ENCODE measurements at places on chromosomes 1 and 21. TPM values are rescaled to one million over a fixed set of nuclear protein-coding genes. Genes with fewer than 3 reads are reported as not detected.

- DNase-seq = no peak
These were observed 8.9 kb downstream of the RALGPS2 start for GRCh38 chr1:178733972-178734371.

GRCh38 chr1:57101209-57101608 lies 135.4 kb upstream of the C8B start:
- no peak for DNase-seq

The RHD gene
- not detected for total RNA-seq

The SMCP gene
- not detected for total RNA-seq

- DNase-seq = no peak
These were observed 97.4 kb downstream of the MRPL39 start for GRCh38 chr21:25509862-25510261.

- no peak for DNase-seq
These were observed 24.6 kb upstream of the PRDM15 start for GRCh38 chr21:41903559-41904351.

- DNase-seq = no peak
These were observed 141.2 kb downstream of the FGGY start for GRCh38 chr1:59438058-59438560.

GRCh38 chr1:4594286-4594991 lies 60.0 kb upstream of the AJAP1 start:
- no peak for DNase-seq

- DNase-seq = no peak
These were observed 29.2 kb upstream of the PDE9A start for GRCh38 chr21:42624095-42624790.

The PPIE gene
- total RNA-seq = 67.6 TPM

The NID1 gene
- total RNA-seq = 0.39 TPM

The PEX11B gene
- 22.1 TPM for total RNA-seq

The PKLR gene
- total RNA-seq = not detected

The SPAG17 gene
- not detected for total RNA-seq

The DCDC2B gene
- not detected for total RNA-seq

- DNase-seq = no peak
These were observed 65.7 kb upstream of the CACHD1 start for GRCh38 chr1:64404202-64404601.

The GLIS1 gene
- not detected for total RNA-seq

GRCh38 chr1:224381880-224382548 lies 25.3 kb downstream of the CNIH4 start:
- no peak for DNase-seq

DNA sequence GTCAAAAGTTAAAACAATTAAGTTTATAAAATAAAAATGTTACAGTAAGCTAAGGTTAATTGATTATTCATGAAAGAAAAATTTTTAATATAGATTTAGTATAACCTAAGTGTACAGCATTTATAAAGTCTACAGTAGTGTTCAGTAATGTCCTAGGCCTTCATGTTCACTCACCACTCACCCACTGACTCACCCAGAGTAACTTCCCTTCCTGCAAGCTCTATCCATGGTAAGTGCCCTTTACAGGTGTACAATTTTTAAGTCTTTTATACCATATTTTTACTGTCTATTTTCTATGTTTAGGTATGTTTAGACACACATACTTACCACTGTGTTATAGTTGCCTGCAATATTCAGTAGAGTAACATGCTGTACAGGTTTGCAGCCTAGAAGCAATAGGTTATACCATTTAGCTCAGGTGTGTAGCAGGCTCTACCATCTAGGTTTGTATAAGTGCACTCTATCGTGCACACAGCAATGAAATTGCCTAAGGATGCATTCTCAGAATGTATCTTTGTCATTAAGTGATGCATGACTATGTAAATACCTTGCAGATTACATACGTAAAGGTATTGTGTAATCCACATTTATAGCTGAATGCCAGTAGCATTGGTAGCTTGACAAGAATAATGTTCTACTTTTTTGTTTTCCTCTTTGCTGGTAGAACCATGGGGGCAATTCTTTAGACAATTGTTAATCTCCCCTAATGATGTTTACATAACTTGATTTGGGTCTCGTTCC lies 35.7 kb upstream of the GPR88 start:
- DNase-seq = no peak

The APCS gene
- total RNA-seq = not detected

DNA sequence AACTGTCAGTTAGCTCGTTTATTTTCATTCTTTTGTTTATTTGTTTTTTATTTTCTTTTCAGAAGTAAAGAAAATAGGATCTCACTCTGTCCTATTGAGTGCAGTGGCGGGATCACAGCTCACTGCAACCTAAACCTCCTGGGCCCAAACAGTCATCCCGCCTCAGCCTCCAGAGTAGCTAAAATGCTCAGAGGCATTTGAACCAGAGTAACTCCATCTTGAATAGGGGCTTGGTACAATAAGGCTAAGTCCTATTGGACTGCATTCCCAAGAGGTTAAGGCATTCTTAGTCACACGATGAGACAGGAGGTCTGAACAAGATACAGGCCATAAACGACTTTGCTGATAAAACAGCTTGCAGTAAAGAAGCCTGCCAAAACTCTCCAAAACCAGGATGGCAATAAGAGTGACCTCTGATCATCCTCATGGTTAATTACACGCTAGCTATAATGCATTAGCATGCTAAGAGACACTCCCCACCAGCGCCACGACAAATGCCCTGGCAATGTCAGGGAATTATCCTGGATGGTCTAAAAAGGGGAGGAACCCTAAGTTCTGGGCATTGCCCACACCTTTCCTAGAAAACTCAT lies 13.1 kb upstream of the COP1 start:
- no peak for DNase-seq

DNA sequence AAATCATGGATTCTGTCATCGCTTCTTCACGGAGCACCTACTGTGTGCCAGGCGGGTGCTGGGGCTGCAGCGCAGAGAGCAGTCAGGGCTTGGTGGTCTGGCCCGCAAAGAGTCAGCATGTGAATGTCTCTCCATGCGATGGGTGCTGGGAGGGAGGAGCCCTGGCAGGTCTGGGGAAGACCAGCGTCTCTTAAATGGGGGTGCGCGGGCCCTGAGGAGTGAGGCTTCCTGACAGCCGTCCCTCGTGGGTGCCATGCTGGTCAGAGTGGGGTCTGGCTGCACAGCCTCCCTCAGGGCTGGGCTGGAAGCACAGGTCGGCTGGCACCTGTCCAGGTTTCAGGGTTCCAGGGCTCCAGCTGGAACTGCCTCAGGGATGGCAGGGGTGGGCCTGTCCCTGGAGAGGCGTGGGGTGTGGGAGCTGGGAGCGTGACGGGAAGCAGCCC lies 18.5 kb downstream of the TP73 start:
- no peak for DNase-seq

DNA sequence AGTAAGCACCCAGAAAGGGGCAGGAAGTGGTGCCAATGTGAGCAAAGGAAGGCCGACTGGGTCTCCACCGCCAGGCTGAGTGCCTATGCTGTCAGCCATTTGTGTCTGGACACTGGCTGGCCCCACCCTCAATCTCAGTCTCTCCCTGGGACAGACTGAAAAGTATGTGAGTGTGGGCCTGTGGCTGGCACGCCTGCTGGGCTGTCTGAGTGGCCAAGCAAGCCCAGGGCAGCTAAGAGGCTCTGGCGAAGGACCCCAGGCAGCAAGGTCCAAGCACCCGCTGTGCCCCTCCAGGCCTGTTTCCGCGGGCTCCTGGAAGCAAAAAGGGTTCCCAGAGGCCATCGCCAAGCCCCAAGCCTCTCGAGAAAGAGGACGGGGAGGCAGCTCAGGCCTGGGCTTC lies 93.3 kb upstream of the VAMP3 start:
- no peak for DNase-seq

DNA sequence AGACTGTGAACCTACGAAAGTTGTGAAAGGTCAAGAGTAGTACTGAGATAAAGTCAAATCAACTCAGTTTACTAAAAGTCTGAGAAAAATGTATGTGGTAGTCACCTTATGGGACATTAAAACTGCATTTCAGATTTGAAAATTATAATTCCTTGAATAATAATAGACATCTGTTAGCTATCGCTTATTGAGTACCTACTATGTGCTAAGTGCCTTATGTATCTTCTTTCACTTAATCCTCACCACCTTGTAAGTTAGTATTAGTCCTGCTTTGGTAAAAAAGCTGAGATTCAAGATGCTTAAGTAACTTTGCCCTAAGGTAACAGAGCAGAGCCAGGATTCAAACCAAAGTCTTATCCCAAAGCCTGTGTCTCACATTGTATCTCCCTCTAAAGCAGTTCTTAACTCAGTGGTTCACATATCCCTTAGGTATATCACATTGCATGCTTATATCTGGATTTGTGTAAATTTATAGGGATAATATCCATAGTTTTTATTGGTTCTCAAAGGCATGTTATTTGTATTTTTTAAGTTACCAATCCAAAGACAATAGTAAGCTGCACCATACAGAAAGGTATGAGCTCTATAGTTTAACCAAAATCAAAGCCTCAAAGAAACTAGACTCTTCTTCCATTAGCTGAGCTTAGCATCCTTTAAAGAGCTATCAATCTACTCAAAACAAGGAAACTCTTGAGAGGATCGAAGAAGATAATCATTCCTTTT lies 865 bp downstream of the PIGC start:
- no peak for DNase-seq

DNA sequence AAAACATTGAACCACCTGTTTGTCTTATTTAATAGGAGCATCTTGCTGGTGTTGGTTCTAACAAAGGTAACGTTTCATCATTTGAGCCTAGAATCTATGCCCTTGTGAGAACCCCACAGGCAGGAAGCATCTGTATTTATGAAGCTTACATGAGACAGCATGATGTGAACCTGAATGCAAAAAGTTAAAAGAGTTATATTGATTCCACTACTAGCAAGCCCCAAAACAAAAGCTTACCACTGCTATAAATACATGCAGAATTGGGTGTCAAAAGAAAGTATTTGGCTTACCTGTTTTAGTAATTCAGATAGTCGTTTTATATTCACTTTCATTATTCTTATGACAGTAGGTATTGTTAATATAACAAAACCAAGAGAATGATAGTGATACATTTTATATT lies 301.2 kb upstream of the ADGRL2 start:
- DNase-seq = no peak

DNA sequence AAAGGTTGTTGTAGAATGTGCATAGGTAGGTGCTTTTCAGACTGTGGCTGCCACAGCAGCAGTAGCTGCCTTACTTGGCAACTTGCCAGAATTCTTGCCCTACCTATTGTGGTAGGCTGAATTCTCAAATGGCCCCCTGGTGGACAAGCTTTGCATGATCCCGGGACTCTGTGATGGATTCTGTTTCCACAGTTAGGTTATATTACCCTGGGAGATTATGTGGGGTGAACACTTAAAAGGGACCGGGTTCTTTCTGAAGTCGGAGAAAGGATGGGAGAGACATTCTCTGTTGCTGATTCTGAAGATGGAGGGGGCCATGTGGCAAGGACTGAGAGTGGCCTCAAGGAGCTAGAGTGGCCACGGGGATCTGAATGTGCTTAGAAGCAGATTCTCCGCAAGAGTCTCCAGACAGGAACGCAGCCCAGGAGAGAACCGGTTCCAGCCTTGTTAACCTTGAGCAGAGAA lies 32.1 kb upstream of the KCNE1 start:
- no peak for DNase-seq

The MROH9 gene
- total RNA-seq = not detected

- no peak for DNase-seq
These were observed 250.9 kb downstream of the MATN1 start for GRCh38 chr1:30472526-30472925.

The ASCL5 gene
- total RNA-seq = not detected

- no peak for DNase-seq
These were observed 54.3 kb downstream of the SLX9 start for GRCh38 chr21:44994047-44994694.

DNA sequence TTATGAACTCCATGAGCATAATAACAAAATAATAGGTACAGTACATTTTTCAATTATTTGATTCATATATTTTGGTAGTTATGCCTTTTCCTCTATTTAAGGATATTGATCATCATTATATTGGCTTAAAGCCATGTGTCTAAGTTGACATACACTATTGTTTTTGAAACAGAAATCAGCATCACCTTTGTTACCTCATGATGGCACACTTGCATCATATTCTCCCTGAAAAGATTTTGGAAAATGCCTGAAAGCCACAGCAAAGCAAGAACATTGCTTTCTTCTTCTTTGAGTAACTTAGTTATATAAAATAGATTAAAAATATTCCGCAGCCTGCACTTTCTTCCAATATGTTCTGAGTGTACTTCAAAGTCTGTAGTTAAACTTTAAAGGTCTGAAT lies 33.3 kb downstream of the TMPRSS15 start:
- DNase-seq = no peak

DNA sequence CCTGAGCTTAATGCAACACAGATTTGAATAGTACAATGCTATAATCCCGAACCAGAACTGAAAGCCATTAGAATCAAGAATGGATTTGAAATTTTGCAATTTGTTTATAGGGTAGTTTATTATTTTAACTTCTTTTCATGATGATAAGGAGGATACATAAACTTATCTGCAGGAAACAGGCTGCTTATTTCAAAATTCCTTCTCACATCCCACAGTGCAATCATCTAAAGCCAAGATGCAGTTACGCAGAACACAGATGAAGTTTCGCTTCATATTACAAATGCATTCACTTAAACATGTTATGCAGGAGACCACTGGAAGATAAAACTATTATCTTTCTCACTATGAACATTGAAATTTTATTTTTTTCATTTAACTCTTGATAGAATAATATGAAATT lies 1019.6 kb downstream of the PLA2G4A start:
- DNase-seq = no peak

DNA sequence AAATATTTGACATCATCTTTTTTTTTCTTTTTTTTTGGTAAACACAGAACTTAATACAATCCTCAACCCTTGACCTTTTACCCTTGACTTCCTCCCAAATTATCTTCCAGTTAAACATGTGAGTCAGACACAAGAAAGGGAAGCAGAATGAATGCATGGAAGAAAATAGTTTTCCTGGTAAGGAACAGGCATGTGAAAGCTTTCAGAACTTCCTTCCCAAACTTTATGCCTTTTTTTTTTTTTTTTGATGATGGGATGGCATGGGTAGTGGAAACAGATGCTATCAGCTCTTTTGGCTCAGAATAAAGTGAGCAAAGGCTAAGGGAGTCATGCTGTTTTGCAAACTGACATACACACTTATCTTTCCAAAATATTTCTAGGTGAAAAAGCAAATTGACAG lies 1079.1 kb downstream of the TTLL7 start:
- DNase-seq = no peak

The GSTM5 gene
- 0.46 TPM for total RNA-seq

DNA sequence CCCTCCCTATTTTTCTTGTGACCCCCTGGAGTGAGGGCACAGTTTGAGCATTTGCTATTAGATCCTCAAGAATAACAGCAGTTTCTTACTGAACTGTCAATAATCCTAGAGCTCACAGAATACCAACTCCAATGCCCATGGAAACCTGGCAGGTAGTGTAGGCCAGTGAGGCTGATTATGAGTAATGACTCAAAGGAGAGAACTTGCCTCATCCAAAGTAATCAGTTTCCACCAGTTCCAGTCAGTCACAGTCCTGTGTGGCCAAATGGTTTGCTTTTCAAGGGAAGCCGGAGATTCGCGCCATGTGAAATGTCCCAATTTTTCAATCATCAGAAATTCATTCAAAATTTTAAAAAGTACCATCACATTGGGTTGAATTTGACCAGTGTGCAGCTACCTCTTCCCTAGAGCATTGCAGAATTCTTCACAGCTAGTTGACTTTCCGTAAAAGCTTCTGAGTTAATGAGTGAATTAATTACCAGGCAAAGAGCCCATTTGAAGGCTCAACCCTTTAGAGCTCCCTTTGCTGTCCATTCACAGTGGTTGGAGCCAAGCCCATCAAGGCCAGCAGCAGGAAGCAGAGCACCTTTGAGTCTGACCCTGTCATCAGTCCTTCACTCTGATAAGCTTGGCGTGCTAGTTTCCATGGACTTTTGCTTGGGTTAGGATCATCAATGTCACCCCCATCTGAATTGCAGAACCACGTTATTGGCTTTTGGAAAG lies 170.3 kb downstream of the KAZN start:
- no peak for DNase-seq
